ENCODE measurements at places on chromosomes 16 and 17.

- DNase-seq, result no peak
These were observed 16.8 kb downstream of the ABCA3 start for GRCh38 chr16:2323701-2324100.

DNA sequence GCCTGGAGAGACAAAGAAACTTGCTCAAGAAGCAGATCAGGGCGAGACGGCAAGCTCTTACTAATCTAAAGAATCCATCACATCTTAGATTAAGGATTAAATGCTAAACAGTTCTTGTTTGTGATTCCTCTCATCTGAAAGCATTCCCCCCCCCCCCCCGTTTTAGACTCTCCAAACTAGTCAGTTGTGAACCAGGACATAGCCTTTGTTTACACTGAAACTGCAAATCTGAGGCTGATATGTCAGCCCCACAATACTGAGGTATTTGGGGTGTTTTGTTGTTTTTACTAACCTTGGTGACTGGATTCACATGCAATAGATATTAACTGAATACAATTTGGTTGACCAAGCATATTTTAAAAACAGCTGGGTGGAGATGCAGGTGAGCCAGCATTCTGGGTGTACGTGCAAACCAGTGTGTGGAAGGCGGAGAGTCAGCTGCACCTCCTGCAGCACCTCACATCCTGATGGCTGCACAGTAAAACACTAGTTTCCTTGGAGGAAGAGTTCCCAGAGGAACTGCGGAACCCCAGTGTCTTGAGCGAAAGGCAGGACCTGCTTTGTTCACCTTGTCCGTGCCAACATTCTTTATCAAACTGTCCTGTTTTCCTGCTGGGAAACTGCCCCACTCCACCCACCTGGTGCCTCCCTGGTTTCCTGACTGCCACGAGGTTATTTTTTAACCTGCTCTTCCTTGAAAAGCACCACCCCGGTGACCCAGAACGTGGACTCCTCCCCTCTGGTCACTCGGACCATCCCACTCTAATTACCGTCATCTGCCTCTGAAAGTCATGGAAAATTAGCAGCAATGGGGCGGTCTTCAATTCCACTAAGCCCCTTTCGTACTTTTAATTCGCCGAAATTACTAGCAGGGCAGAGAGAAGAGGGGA is 1.2 kb upstream of the YPEL2 start:
- DNase-seq, result no peak

DNA sequence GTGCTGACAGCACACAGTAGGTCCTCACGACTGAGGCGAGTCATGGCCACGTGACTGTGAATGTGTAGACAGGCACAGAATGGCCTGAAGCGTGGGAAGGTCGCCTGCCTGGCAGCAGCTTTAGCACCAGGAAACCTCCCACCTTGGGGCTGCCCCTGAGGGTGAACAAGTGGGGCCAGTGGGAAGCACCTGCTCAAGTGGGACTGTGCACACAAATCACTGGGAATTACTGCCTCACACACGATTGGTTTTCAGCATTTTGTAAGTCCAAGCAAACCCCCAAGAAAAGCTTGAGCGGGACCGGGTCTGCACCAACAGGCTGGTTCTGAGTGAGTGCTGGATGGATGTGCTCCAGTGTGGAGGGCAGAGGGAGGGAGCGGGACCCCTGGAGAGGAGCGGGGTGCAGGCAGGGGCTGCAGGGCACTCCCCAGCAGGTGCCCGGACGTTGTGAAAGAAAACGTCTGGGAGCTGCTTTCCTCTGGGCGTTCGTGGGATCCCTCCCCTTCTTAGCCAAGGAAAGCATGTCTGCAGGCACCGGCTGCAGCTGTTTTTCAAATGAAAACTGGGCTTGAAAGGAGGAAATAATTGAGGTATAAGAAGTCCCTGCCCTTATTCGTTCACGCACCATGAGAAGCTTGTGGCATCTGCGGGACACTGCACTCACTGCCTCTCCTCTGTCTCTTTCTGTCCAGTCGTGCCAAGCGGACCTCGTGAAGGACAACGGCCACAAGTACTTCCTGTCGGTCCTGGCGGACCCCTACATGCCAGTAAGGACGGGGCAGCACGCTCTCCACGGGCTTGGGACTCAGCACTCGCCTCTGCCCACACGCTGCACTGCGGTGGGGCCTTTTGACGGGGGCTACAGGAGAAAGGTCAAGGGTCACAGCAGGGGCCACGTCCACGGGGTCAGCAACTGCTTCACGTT is 111.7 kb upstream of the CHMP6 start:
- no peak for DNase-seq

GRCh38 chr17:69286257-69286656 is 40.7 kb downstream of the ABCA5 start:
- no peak for DNase-seq

GRCh38 chr17:40596261-40596919 is 31.1 kb upstream of the CCR7 start:
- no peak for DNase-seq

- no peak for DNase-seq
These were observed 50.6 kb downstream of the NTN1 start for GRCh38 chr17:9071811-9072498.

GRCh38 chr16:86076606-86077005 is 177.6 kb downstream of the IRF8 start:
- no peak for DNase-seq

- no peak for DNase-seq
These were observed 668 bp downstream of the MMP15 start for GRCh38 chr16:58026139-58026704.

GRCh38 chr16:49696414-49697101 is 159.4 kb downstream of the ZNF423 start:
- no peak for DNase-seq

- no peak for DNase-seq
These were observed 14.7 kb downstream of the C1QTNF1 start for GRCh38 chr17:79038545-79039135.

DNA sequence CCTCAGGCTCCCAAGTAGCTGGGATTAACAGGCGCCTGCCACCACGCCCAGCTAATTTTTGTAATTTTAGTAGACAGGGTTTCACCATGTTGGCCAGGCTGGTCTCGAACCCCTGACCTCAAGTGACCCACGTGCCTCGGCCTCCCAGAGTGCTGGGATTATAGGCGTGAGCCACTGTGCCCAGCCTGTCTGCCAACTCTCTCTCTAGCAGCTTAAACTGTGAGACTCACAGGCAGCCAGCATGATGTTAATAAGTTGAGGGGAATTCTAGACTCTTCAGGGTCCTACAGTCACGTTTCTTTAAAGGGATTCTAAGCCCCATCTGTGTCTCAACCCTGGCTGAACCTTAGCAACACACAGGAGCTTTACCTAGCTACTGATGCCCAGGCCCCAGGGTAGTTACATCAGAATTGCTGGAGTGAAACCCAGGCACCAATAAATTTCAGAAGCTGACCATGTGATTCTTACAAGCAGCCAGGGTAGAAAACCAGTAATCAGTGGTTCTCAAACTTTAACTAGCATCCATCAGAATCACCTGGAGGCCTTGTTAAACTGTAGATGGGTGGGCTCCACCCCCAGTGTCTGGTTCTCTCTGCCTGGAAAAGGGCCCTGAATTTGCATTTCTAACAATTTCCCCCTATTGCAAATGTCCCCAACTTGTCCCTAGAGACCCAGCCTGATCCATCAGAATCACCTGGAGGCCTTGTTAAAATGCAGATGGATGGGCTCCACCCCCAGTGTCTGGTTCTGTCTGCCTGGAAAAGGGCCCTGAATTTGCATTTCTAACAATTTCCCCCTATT is 30.7 kb downstream of the GPRC5B start:
- DNase-seq, result no peak

DNA sequence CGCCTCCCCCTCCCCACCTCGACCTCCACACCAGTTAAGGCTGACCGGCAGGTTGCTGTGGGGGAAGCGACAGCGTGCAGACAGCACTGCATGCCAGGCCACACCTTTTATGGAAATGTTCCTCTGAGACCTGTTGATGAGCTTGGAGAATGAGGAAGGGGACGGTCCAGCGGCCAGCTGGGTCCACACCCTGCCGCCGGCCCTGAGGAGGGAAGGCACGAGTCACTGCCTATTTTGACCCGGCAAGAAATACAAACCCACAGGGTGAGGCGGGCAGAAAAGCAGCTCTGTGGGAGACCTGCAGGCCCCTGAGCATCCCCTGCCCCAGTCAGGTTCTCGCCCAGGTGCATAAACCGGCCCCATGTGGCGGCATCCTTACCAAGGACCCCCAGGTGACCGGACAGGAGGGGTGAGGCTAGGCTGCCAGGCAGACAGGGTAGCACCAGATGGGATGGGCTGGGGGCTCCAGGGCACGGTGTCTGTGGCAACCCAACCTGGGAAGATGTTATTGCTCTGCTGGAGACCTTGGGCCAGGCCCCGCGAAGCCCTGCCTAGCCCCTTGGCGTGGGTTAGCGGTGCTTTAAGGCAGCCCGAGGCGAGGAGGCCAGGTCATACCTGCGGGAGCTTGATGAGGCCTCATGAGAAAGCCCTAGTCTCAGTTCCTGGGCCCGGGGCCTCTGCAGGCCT is 12.7 kb downstream of the NATD1 start:
- DNase-seq, result no peak

GRCh38 chr16:66402166-66402565 is 24.9 kb upstream of the BEAN1 start:
- DNase-seq, result no peak

DNA sequence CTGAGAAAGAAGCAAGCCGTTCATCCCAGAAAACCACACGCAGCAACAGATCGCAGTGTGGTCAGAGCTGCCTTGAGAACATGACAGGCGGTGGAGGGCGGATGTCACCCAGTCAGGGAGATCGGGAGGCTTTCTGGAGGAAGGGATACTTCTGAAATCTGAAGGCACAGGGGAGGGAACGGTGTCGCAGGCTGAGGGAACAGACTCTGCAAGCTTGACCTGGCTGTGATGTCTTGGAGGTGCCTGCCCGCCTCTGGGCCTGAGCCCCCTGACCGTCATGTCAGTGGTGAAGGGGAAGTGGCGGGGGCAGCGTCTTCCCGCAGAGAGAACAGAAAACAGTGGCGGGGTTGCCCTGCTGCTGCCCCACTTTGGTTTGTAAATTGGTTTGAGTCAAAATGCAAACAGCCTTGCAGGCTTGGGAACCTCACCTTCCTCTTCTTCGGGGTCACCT is 8.1 kb upstream of the ATP2A3 start:
- DNase-seq, result no peak

- no peak for DNase-seq
These were observed 94.9 kb upstream of the C17orf78 start for GRCh38 chr17:37280841-37281240.

DNA sequence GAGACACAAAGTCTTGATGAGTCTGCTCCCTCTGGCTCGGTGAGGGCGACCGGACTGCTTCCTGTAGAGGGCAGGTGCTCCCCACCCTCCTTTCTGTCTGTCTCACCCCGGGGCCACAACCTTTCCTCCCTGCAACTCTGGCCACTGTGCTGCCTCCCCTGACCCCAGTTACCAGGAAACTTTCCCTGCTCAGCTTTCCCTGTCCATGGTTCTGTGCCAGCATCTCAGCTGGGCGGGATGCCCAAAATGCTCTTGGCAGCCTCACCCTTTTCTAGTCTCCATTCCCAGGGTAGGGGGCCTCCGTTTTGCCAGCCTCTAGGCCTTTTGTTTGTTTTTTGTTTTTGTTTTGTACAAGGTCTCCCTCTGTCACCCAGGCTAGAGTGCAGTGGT is 1.4 kb downstream of the PLD2 start:
- no peak for DNase-seq

DNA sequence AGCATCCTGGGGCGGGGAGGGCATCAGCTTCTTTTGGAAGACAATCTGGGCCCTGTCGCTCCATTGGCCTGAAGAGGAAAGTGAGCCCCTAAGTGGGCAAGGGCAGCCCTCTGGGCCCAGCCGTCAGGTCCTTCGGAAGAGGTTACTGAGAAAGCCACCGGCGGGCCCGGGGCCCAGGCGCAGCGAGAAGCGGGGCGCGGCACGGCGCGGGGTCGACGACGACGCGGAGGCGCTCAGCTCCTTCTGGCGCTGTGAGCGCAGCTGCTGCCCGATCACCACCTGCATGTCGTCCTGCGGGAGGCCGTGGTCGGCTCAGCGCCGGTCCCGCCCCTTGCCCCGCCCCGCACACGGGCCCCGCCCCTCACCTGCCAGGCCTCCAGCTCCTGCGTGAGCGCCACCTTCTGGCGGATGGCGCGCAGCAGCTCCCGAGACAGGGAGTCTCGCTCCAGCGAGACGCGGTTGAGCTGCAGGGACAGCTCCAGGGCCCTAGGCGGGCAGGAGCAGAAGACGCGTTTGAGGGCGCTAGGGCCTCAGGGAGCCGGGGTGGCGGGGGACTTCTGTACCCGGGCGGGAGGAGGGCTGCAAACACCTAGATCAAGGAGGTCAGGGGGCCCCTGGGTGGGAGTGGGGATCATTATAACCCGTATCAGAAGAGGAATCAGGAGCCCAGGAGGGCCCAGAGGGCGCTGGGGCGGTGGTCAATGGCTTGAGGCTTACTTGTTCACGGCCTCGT is 4.3 kb downstream of the THOC6 start:
- DNase-seq, result no peak

DNA sequence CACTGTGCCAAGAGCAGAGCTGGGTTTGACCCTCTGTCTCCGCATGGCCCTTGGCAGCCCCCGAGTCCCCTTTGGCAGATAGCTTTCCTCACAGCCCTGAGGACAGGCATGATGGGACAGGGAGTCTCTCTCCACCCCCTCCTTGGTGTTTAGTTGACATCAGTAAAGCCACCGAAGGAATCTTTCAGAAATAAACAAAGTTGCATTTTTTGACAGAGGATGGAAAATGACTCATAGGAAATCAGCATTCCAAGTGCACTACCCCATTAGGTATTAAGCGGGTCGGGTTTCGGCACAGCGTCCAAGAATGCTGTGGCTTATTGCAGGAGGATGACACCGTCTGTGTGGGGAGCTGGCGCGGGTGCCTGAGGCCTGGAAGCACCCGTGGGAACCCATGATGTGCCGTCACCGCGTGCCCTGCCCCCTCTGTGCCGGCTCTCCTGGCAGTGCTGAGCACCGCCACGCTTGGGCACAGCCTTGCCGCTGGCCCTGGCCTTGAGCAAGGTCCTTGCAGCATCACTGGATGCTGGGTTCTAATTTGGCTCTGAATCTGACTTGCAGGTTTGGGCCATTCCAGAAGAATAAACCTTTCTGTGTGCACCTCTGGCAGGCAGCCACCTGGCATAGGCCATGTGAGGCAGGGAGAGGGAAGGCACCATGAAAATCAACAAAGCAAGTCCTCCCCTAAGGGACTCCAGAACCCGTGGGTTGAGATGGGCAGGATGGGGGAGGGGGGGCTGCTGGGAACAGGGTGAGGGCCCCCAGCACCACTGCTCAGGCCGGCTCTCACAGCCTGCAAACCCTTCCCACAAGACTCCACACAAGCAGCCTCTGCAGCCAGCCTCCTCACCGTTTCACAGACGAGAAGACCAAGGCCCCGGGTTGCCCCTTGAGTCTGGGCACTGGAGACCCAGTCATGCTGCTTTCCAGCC is 50.5 kb upstream of the ZNF469 start:
- no peak for DNase-seq

DNA sequence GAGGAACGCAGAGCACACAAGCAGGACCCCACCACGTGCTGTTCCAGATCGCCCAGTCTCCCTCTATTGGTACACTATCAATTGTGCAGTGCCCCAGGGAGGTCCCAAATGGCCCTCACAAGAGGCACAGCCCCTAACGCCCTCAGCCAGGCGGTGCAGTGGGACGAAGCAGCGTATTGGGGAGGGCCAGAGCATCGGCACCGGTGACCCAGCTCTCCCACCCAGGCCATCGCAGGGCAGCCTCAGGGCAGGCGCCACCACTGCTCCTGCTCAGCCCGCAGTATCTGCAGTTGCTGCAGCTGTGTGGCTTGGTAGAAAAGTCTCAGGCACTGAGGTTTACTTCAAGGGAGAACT is 5.9 kb upstream of the FAAP100 start:
- DNase-seq, result no peak
